ENCODE measurements at places on chromosomes 7 and 10.

DNA sequence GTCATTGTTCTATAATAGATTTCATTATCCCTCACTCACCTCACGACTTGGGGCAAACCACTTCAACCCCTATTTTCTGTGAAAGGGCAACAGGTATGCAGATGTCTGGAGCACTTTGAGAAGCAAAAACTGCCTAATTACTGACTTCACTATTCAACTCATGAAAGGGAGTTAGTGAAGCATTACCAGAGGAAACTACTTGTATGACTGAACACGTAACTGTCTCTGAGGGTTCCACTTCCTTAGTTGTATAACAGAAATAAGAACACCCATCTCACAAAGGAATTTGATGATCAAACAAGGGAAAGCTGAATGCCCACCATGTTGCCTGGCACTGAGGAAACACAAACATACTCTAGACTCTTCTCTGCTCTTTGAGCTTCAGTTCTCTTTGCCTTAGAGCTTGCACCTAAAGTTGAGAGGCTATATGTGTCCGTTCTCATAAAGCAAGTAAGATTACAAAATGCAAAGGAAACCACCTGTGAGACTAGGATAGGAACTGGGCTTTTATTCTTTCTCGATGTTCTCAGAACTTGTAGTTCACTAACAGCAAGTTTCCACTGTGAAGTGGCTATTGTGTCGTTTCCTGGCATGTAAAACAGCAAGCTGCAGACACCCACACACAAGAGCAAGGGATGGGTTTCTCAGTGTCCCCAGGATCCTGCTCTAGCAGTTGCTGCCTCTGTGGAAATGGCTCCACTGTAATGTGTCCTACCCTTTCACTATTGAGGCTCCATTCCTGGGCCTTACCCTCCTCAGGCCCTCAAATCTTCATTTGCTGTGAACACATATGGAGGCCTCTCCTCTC, 2.6 kb downstream of the TMEM243 start:
- DNase-seq = no peak

DNA sequence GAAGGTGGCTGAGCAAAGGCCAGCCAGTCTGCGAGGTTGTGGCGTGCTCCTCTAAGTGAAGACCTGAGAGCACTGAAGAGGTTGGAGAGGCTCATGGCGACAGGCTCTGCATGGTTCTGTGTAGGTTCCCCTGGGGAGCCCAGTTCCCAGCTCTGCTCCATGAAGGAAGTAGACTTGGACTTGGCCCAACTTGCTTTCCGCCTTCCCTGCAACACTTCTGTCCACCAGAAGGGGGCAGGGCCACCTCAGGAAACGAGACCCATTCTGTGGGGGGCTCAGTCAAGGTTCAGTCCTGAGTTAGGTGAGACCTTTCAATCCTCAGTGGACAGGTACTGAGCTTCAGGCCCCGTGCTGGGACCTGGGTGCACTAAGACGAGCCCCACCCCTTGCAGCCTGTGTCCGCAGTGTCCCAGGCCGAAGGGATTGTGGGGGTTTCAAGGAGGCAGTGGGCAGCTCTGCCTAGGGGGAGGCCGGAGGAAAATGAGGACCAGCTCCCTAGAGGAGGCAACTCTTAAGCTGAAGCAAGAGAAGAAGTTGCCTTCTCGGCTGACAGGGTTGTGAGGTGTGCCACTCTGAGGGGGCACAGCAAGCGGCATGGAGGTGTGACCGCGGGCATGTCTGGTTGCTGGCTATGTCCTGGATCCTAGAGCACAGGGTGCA, 15.0 kb upstream of the PCBD1 start:
- DNase-seq = peak; percentile 61

GRCh38 chr10:82801289-82801688, 926.3 kb downstream of the NRG3 start:
- no peak for DNase-seq

DNA sequence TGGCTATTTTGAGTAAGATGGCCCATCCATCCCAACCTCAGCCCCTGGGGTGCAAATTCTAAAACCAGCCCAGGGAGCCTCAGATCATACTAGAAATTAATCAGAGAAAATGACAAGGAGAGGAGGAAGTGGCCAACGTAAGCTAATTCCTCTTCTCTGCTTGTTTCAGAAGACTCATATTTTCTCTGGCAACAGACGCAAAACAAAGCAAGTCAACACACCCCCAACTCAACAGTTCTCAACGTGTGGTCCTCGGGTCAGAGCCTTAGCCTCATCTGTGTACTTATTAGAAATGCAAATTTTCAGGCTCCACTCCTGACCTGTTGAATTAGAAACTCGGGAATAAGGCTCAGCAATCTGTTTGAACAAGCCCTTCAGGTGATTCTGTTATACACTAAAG, 413.9 kb upstream of the AUTS2 start:
- DNase-seq = no peak

GRCh38 chr7:133642907-133643306, 390.0 kb downstream of the EXOC4 start:
- no peak for DNase-seq

DNA sequence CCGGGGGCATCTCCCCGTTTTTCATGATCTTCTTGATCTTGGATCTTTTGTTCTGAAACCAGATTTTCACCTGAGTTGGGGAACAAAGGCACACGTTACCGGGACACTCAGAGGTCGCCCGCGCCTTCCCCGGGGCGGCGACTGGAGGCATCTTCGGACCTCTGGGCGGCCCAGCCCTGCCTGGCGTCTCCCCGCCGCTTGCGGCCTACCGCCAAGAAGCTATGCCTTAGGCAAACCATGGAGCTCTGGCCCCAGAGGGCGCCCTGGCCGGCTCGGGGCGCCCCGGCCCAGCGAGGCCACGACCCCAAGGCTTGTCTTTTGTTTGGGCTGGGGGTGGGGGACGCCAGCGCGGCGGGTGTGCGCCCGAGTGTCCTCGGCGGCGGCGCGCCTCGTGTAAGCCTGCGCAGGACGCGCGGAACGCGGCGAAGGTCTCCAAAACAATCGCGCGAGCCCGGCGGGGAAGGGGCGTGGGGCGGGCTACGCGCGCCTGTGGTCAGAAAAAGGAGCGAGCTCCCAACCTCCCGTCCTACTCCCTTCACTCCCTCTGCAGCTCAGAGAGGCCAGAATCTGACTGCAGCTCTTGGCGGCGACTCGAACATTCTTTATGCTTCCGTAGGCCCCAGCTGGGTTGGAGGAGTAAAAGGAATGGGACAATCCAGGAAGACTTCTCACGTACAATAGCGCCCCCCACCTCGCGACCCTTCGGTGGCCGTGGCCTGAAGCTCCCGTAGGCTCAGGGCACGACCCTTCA, 3.5 kb downstream of the DLX5 start:
- no peak for DNase-seq

DNA sequence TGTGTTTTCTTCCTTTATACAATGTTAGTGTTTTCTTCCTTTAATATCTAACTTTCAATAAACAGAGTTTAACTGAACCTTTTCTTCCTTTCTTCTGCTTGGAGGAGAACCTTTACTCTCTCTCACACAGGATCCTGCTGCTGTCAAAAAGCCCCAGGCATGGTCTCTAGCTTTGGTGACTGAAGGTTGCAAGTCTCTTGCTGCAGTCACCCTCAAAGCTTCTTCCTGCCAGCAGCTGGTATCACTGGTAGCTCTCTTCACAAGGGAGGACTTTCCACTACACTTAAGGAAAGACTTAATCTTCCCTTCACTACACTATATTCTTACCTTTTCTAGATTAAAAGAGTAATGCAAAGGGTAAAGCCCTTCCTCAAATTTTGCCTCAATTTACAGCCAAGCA, 153.4 kb downstream of the SGMS1 start:
- DNase-seq = no peak

DNA sequence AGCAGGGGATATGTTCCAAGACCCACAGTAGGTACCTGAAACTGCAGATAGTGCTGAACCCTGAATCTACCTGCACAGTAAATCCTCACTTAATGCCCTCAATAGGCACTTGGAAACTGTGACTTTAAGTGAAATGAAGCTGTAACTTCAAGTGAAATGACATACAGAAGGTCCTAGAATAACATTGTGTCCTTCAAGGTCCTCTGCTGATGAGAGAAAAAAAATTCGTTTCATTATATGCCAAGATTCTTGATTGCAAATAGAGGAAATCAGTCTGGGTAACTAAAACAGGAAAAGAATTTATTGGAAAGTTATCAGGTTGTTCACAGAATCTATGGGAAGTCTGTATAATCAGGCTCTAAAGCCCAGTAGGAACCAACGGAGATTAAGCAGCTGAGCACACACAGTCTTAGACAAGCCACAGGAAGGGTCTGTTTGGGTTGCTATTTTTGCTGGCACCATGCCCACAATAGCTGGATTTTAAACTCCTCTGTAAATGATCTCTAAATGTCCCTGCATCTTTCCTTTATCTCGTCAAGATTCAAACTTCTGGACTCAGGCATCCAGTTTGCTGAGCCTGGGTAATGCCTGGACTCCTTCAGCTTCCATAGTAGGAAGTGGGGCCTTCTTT, 57.5 kb downstream of the EXOC4 start:
- DNase-seq = peak; percentile 58

GRCh38 chr7:124790645-124791044, 25.1 kb upstream of the GPR37 start:
- no peak for DNase-seq

- peak; percentile 15 for DNase-seq
Observed at GRCh38 chr7:69728304-69728703, 130.0 kb downstream of the AUTS2 start.

DNA sequence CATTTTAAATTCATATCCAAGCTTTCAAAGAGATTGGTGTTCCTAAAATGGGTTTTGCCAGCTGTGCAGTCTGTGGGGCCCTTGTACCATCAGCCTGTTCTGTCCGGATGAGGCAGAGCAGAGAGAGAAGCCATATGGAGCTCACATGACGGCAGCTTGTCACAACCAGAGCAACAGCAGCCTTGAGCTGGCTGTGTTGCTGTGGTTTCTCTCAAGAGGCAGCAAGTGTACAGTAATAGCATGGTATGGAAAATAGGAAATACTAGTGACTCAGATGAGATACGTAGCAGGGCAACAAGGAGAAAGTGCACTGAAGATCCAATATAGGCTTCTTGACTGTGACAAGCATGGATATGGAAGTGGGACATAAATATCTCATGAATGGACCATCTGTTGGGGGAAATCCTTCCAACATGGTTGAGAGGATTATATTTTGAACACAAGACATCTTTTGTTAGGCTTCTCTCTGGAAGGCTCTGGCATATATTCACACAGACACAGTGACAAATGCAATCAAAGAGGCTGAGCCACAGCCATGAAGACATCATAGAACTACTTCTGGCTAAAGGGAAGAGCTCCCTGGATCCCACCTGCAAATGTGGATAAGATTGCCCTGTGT, 251.0 kb upstream of the TAC1 start:
- no peak for DNase-seq

DNA sequence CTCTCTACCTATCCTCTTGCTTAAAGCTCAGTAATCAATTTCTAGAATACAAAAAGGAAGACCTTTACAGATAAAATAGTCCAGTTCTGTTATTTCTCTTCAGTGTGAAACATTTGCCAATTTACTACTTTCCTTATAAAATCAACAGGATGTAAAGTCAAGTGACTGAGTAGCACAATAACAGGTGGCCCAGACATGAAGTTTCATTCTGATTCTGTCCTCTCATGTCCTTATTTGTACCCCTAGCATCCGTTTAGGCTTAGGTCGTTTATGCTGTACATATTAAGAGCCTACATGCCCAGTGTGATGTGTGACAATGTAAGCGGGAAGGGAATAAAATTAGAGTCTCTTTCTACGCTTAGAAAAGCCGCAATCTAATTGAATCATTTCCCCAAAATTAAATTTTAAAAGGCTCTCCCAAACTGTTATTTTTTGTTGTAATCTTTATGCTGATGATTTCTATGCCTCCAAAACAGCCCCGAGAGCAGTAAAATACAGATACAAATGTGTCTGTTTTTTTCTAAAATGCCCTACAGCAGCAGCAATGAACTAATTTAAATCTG, 29.1 kb downstream of the EPC1 start:
- no peak for DNase-seq

All from cardiac fibroblast (primary cell).